ENCODE measurements at places on chromosomes 1 and 21.

- H3K4me3 ChIP-seq = no peak overlapping the region
- DNase-seq = no peak
- no peaks in the 10 kb centered on the region for H3K36me3 ChIP-seq
- no peaks in the 10 kb centered on the region for H3K4me1 ChIP-seq
Observed at GRCh38 chr21:40546647-40547046, 300.3 kb downstream of the DSCAM start.

GRCh38 chr1:41045740-41046139 is 24.2 kb upstream of the SLFNL1 start:
- no peaks in the 10 kb centered on the region for H3K4me1 ChIP-seq
- peaks cover 20% of the 10 kb centered on the region for H3K36me3 ChIP-seq
- H3K27me3 ChIP-seq = no peaks in the 10 kb centered on the region
- DNase-seq = no peak
- H3K4me3 ChIP-seq = no peak overlapping the region

DNA sequence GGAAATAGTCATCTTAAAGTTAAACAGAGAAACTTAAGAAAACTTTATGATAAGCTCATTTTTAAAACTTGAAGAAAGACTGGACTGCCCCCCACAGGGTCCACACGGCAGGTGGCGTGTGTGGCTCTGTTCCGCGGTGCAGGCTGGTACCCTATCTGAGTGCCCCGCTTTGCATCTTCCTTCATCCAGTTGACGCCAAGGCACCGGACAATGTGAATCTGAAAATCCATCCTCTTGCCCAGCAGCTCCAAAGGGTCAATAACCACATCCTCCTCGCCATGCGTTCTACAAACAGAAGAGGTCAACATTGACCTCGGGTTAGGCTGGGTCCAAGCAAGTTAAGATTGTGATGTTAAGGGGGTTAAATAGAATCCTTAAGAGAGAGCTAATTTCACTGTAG is 54.5 kb downstream of the SCCPDH start:
- peaks cover 10% of the 10 kb centered on the region for H3K4me1 ChIP-seq
- H3K4me3 ChIP-seq = no peak overlapping the region
- no peak for DNase-seq
- no peak overlapping the region for H3K27ac ChIP-seq
- no peaks in the 10 kb centered on the region for H3K27me3 ChIP-seq

DNA sequence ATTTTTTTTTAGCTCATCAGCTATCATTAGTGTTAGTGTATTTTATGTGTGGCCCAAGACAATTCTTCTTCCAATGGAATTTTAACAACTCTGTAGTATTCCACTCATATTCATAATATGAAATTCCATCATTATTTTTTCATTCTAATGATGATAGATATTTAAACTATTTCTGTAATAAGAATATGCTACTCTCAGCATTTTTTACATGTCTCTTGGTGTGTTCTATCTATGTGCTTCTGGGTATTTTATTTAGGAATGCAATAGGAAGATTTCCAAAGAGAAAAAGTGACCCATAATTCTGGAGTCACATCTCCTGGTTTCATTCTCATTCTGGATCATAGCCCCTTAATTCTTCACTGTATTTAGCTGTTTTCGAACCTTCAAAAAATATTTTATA is 109.5 kb downstream of the LRRC53 start:
- no peak for DNase-seq
- no peaks in the 10 kb centered on the region for H3K4me1 ChIP-seq
- no peaks in the 10 kb centered on the region for H3K36me3 ChIP-seq
- H3K27ac ChIP-seq = no peak overlapping the region
- no peak overlapping the region for H3K4me3 ChIP-seq

- no peak overlapping the region for H3K27ac ChIP-seq
- H3K27me3 ChIP-seq = peaks cover 8% of the 10 kb centered on the region
Observed at GRCh38 chr1:47578026-47578720, 140.3 kb downstream of the FOXD2 start.

DNA sequence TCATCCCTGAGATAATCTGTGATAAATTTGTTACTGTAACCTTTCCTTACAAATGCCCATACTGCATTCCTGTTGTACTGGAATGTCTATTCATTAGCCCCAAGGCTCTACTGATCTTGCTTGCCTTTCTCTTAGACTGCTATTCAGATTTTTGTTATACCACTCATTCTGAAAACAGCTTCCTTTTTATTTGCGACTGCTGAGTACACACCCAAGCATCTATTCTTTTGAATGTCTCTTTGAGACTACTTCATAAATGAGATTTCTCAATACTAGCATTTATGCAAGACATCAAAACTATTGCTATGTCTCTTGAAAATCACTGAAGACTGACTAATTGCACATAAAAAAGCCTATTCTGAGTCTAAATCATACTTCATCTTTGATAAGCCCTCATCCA is 38.6 kb downstream of the DENND1B start:
- H3K36me3 ChIP-seq = peaks cover 11% of the 10 kb centered on the region
- H3K4me1 ChIP-seq = peaks cover 39% of the 10 kb centered on the region
- no peak for DNase-seq
- no peak overlapping the region for H3K4me3 ChIP-seq
- H3K27me3 ChIP-seq = no peaks in the 10 kb centered on the region

DNA sequence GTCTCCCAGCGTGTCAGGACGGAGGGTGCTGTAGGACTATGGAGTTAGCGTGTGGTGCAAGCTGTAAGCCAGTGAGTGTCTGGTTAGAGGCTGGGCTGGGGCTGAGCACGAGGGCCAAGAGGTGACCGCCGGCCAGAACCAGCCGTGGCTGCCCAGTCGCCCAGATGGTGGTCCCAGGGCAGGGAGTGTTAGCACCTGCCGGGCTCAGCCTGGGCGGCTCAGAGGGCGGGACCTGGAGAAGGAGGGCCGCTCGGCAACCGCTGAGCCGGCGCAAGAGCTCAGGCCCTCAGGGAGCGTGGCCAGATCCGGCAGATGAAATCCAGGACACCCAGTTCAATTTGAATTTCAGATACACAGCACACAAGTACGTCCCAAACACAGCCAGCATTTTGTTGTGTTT is 87.9 kb downstream of the PRDM16 start:
- H3K36me3 ChIP-seq = no peaks in the 10 kb centered on the region
- peaks cover 13% of the 10 kb centered on the region for H3K27me3 ChIP-seq
- H3K4me3 ChIP-seq = no peak overlapping the region
- no peak overlapping the region for H3K27ac ChIP-seq
- H3K4me1 ChIP-seq = peaks cover 7% of the 10 kb centered on the region

DNA sequence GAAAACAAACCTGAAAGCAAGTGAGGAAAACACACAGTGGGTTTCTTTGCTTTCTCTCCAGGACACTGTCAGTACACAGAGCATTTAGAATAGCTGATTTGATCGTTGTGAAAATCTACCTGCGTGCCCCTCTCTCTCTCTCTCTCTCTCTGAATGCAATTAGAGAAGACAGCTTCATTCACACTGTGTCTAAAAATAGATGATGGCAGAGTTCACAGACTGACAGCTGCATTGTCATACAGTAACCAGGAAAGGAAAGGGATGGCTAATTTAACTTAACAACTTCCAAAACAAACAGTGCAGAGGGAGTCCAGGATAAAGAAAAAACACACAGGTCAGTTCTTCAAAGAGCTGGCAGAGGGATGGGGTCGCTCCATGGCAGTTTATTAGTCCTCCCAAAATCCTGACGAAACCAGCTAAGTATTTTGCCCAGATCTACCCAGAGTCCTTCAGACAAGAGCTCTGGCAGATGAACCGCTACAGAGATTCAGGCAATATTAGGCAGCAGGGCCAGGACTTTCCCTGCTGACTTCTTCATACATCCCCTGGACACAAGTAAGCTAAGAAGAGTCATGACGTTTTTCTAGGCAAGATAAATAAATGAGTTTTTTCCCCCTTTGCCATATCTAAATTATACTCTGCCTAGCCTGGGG is 58.9 kb downstream of the WLS start:
- H3K4me3 ChIP-seq = no peak overlapping the region
- no peak overlapping the region for H3K27ac ChIP-seq
- DNase-seq = no peak
